ENCODE measurements at places on chromosomes 2 and 18.

DNA sequence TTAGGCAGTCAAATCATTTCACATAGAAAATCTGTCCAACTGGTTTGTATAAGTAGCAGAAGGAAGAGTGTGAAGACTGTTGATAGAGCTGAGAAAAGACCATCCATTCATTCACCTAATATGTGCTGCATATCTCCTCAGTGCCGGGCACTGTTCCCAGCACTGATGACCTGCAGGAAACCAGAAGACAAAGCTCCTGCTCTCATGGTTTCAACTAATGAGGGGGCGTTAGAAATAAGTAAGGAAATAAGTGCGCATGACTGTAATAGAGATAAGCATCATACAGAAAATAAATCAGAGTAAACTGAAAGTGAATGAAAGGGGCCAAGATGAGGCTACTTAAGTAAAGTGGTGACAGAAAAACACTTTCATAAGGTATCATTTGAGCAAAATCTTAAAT lies 427.5 kb upstream of the CDH20 start:
- DNase-seq, result no peak

DNA sequence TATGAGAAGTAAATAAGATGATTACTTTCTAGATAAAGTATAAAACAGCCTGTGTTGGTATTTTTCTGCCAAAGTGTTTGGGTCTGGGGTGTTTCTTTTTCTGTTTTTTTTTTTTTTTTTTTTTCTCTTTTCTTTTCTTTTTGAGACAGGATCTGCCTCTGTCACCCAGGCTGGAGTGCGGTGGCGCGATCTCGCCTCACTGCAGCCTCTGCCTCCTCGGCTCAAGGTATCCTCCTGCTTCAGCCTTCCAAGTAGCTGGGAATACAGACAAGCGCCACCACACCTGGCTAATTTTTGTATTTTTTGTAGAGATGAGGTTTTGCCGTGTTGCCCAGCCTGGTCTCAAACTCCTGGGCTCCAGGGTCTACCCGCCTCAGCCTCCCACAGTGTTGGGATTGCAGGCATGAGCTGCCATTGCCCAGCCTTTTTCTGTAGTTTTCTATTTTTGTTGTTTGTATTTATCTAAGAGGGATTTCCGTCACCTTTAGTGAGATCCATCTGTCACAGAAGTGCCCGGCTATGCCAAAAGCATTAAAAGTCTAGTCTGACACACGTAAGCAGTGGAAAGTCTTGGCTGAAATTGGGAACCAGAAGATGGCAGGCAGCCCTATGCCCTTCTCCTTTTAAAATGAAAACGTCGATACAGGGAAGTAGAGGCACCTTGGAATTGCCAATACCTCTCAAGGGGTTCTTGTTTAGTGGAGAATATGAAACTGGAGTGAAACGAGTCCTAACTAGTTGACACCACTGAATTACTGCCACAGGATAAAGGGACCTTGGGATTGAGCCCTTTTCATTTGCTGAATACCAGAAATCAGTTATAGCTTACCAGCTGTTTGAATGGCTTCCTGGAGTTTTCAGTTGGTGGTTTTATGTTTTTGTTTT lies 14.0 kb downstream of the UGP2 start:
- DNase-seq, result no peak

GRCh38 chr2:195543902-195544894 lies 112.8 kb upstream of the SLC39A10 start:
- DNase-seq, result no peak

GRCh38 chr2:140650825-140651224 lies 1480.0 kb downstream of the LRP1B start:
- DNase-seq, result no peak

DNA sequence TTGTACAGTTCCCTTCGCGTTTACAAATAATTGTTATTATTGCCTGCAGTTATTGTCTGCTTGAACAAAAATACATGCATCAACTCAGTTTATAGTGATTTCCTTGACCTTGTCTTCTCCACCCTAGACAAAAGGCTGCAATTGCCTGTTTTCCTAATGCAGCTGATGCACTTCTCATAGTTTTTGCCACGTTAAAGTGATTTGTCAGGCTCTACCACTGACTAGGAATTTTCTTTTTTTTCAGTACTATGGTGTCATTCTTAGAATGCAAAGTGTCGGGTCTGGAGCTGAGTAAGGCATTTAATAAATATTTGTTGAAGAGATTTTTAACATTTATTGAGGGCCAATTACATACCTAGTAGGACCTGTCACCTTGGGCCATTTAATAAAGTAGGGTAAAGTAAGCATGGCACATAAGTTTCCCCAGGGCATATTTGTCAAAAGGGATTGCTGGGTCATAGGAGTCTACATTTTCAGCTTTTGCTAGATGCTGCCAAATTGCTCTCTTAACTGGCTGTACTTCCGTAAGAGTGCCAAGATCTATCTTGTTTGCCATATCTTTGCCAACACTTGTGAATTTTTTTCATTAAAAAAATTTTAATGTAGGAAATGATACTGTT lies 24.1 kb downstream of the ACSL3 start:
- no peak for DNase-seq

- DNase-seq, result no peak
These were observed 15.2 kb downstream of the BOK start for GRCh38 chr2:241573741-241574140.

- DNase-seq, result no peak
These were observed 6.4 kb upstream of the FHL2 start for GRCh38 chr2:105405291-105405690.

GRCh38 chr2:109689973-109690372 lies 75.8 kb downstream of the SOWAHC start:
- DNase-seq, result no peak

DNA sequence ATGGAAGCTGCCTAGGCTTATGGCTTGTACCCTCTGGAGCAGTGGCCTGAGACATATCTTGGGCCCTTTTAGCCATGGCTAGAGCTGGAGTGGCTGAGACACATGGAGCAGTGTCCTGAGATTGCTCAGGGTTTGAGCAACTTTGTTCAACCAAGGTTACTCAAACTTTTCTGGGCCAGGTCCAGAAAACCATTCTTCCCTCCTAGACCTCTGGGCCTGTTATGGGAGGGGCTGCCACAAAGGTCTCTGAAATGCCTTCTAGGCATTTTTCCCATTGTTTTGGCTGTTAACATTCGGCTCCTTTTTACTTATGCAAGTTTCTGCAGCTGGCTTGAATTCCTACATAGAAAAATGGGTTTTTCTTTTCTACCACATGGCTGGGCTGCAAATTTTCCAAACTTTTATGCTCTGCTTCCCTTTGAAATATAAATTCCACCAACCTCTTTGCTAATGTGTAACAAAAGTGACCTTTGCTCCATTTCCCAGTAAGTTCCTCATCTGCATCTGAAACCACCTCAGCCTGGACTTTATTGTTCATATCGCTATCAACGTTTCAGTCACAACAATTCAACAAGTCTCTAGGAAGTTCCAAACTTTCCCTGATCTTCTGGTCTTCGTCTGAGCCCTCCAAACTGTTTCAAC lies 84.9 kb upstream of the MAP4K3 start:
- DNase-seq, result no peak

DNA sequence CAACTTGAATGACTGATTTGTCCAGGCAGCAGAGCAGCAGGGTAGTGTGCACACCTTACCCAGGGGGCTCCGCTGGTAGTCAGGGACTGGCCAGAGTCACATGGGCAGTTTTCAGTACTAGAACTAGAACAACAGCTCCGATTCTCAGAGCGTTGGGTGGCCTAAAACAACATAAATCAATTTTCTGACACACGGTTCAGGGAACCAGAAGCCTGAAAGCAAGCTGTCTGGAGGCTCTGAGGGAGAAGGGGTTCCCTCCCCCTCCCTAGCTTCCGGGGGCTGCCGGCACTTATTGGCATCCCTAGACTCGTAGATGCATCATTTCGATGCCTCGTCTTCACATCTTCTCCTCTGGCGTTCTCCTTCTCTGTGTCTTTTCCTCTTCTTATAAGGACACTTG lies 13.4 kb upstream of the ITGB6 start:
- DNase-seq, result no peak

Data from MM.1S (cell line).